SJSA1 (cell line): ENCODE measurements at places on chromosomes 1 and 21.
A peak's percentile ranks its signal among the peaks of the same experiment; 100 is the strongest.

GRCh38 chr1:243849421-243850201 is 432 bp downstream of the AKT3 start:
- peak; percentile 55 for DNase-seq

DNA sequence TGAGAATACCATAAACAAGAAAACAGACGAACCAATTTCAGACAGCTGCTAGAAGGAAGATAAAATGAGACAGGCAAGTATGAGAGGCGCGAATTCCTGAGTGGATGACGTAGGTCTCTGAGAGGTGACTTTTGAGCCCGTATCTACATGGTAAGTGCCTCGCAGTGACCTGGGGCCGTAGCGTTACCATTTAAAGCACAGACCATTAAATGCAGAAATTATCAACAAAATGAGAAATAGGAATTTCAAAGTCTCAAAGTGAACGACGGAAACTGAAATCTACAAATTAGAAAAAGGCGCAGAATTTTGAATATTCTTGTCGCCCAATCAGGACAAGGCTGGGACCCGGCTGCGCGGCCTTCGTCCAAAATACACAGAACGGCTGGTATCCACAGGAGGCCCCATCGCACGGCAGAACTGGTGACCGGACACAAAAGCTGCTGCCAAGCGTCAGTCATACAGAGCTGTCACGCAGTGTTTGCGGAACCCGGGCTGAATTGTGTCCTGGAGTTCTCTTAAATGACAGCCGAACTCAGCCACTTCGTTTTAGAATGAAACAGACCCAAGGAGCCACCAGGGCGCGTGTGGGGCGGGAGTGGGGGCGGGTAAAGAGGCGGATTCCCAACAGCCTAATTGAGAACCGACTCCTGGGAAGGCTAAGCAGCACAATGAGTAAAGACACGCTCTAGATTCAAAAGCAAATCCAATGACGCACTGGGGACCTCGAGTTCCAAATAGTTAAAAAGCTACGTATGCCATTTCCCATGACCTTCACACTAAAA is 13.8 kb upstream of the BOLA1 start:
- DNase-seq: peak; percentile 93

- DNase-seq: no peak
These were observed 7.0 kb downstream of the LRRC8B start for GRCh38 chr1:89531480-89532139.

DNA sequence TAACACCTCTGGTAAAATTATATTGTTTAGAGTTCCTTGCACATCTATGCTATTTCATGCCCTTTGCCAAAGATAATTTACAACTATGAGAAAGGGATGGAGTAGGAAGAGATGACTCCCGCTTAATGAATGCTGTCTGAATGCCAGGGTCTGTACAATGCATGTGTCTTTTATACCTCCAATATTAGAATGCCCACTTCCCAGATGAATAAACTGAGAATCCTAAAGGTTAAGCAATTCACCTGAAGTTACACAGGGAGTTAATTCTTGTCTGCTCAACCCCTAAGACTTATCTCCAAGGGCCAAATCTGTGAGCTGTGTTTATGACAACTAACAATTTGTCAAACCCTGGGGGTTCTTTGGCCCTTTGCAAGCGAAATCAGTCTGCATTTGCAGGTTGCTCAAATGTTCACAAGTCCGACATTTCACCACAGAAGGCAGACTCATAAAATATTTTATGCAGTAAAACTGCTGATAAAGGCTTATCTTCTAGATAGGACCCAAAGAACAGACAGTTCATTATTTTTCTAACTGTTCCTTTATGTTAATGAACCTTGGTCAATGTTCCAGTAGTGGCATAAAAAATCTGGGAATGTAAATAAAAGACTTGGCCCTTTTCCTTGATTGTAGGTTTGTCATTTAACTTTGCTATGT is 50.2 kb upstream of the ATP1A1 start:
- no peak for DNase-seq

- no peak for DNase-seq
These were observed 97.3 kb upstream of the PAXBP1 start for GRCh38 chr21:32868631-32869454.

GRCh38 chr1:54975356-54976108 is 4.9 kb upstream of the TMEM61 start:
- no peak for DNase-seq

DNA sequence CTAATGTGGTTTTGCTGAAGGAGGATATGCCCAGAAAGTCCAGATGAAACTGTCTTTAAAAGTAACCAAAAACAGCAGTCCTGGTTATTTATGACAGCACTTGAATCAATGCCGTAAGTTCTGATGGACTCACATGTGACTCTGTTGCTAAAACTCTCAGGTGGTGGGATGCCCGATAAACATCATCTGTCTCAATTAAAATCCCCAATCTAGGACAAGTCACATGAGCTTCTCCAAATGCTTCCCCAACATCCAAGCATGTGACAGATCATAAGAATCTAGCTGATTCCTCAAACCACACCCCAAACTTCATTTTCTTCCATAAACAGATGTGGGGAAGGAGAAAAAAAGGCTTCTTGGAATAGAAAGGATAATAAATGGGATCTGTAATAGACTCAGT is 786 bp upstream of the CTSK start:
- DNase-seq: no peak

GRCh38 chr1:91799159-91799558 is 86.8 kb downstream of the TGFBR3 start:
- DNase-seq: no peak

GRCh38 chr21:45391743-45392572 is 13.0 kb upstream of the COL18A1 start:
- DNase-seq: no peak

- DNase-seq: no peak
These were observed 67.0 kb downstream of the ST3GAL3 start for GRCh38 chr1:43774359-43774758.

- DNase-seq: peak; percentile 70
These were observed 742 bp downstream of the ARTN start for GRCh38 chr1:43934101-43934985.

- DNase-seq: no peak
These were observed 90.9 kb downstream of the RGS7 start for GRCh38 chr1:241266121-241266520.

- no peak for DNase-seq
These were observed 558.2 kb upstream of the USP24 start for GRCh38 chr1:55773211-55773940.

DNA sequence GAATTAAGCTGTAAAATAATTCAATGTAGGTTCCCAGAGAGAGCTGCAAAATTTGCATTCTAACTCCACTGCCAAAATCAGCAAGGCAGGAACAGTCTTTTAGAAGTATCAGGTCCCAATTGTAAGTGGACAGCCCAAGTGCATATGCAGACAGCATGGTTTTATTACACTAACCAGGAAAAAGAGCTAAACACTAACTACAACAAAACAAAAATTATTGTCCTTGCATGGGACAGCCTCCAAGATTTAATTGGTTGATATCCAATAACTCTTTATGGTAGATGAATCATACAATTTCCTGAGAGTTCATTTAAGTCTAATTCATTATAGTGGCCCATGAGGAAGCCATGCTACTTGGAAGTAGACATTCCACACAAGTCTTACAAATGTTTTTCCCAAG is 154.3 kb upstream of the ZNF648 start:
- no peak for DNase-seq

- DNase-seq: no peak
These were observed 203.3 kb upstream of the IVNS1ABP start for GRCh38 chr1:185520188-185520920.

GRCh38 chr1:69138172-69138571 is 429.6 kb upstream of the LRRC7 start:
- DNase-seq: no peak

DNA sequence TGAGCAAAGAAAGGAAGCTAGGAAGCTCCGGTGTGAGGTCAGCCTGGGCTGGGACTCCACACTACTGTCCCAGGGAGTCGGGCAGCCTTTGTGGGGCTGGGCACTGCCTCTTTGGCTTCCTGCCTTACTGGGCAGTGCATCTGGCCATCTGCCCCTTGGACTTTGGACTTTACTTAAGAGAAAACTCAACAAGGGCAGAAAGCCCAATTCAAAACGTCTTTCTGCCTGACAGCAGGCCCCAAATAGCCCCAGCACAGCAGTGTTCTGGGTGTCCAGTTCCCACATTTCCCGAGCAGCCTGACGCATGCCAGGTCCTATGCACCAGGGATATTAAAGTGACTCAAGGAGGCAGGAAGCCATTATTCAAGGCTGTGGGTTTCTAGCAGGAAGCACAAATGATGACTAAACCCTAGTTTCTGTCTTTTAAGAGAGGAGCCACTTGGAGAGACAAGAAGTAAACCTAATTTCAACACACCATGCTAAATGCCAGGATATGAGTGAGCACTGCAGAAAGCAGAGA is 37.9 kb upstream of the EDEM3 start:
- DNase-seq: peak; percentile 80

- no peak for DNase-seq
These were observed 7.4 kb downstream of the DOP1B start for GRCh38 chr21:36163750-36164741.

DNA sequence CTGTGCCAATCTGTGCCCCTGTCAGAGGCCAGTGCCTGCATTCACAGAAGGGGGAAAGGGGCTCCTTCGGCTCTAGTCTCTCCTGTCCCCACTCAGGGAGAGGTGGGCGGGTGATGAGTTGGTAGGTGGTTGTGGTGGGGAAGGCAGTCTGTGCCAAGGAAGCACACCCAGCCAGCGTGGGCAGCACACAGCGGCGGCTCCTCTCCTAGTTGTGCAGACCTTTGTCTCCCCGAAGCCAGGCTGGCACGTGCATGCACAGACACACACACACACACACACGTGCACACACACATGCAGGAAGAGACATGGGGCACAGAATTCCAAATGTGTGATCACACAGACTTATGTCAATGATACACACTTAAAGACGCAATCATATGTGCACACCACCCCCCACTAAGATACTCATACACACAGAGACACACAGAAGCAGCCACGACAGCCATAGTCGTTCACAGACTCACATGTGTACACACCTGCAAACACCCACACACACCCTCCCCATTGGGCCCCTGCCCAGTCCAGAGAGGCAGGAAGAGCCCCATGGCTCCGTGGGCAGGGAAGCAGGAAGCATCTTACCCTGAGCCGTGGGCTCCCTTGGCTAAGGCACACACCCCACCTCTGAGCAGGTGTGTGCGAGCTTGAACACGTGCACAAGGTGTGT is 16.4 kb downstream of the RIMS3 start:
- DNase-seq: no peak

DNA sequence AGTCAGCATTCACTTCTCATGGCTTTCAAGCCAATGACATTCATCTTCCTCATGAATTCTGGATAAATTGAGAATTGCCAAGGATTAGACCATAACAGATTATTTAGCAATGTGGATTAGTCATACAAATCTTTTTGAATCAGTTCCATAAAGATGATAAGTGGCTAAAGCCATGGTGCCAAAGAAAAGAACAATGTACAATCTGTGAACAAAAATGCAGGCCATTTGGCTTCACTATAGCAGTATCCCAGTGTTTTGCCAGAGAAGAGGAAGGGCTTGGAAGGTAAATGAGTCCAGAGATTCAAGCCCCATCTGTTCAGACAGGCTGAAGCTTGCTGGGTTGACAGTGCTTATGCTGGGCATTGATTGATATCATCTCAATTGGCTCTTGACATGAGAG is 376.4 kb upstream of the LRRC7 start:
- DNase-seq: no peak

GRCh38 chr1:44251989-44252671 is 38.9 kb downstream of the DMAP1 start:
- DNase-seq: no peak

DNA sequence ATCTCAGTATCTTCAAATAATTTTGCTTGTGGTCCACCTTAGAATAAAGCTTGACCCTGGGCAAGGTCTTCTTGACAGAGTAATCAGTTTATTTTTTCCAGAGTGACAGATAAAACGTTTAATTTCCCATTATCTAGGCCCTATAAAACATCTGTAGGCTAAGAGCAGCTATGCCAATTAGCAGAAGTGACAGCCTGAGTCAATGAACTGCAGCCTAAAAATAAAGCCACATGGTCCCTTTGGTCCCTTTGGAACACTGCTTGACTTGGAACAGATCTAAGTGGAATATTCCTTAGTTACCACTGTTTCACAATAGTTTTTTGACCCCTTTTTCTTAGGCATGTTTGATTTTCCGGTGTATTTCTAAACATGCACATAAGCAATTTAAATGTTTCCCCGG is 6.3 kb upstream of the RGS13 start:
- no peak for DNase-seq

GRCh38 chr1:160070243-160071163 is 543 bp upstream of the KCNJ10 start:
- DNase-seq: peak; percentile 34

DNA sequence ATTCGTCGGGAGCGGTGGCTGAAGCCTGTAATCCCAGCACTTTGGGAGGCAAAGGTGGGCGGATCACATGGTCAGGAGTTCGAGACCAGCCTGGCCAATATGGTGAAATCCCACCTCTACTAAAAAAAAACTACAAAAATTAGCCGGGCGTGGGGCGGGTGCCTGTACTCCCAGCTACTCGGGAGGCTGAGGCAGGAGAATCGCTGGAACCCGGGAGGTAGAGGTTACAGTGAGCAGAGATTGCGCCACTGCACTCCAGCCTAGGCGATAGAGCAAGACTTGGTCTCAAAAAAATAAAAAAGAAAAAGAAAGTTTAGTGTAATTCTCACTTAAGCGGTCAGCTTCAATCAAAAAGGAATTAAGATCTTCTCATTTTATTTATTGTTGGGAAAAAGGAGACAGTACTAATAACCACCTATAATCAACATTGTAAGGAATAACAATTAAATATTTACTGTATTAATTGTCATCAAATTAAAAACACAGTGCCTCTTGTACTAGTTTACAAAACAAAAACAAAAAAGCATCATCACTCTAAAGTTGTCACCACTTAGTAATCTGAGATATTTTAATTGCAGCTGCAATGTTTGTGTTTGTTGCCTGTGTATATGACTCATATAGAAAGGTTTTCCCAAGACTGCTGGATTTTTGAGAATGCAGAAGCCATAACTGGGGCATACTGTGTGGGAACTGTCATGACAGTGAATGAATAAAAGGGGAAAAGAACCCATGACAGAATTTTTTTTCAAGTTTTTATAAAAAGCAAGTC is 3.7 kb downstream of the FBXO42 start:
- peak; percentile 91 for DNase-seq
